CD4-positive, alpha-beta T cell treated with Interleukin-17A for 4 hours (primary cell): ENCODE measurements at places on chromosomes 2 and 18.

DNA sequence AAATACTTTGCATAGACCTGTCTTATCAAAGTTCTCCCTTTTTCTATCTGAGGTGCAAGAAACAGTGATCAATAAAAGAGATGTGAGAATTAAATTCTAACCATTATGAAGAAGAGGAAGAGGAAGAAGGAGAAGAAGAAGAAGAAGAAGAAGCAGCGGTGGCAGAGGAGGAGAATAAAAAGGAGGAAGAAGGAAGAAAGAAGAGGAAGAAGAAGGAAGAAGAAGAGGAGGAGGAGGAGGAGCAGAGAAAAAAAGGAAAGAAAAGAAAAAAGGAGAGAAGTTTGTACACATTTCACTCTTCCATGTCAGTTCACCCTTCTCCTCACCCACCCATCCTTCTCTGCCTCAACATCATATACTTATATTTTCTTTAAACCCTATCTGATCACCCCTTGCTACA, 68.4 kb downstream of the METTL4 start:
- no peak for DNase-seq

DNA sequence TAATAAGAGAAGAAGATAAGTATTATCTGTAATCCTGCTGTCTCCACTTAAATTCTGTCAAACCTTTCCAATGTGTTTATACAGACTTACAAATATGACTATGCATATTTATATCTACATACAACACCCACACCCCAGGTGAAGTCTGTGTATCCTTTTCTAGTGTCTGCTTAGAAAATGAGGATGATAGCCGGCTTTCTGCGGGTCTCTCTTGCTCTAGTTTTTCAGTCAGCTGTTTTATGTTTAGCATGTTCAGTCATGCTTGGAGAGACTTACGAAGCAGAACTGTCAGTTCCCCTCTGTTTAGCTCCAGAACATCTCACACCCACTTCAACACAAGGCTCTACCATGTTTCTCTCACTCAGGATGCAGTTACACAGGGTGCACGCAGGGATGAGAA, 137.3 kb upstream of the NFATC1 start:
- DNase-seq = no peak

DNA sequence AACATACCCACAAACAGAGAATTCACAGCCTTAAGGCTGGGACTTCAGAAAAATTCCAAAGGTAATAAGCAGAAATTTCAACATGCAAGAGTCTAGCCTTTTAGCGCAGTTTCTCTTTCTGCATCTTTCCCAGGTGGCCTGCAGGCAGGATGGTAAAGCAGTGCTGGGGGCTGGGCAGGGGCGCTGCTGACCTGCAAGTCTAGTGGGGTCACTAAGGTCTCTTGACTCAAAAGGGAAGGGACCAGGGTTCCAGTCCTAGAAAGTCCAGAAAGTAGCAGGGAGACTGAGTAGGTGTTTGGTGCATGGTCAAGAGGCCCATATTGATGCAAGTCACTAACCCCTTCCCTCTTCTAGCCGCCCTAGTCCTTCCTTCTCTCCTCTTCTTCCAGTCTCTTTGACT, 169.2 kb downstream of the TGIF1 start:
- DNase-seq = no peak

- DNase-seq = no peak
Observed at GRCh38 chr2:20473128-20473527, 26.3 kb downstream of the RHOB start.

- DNase-seq = no peak
Observed at GRCh38 chr2:88659538-88659915, 31.9 kb upstream of the RPIA start.

DNA sequence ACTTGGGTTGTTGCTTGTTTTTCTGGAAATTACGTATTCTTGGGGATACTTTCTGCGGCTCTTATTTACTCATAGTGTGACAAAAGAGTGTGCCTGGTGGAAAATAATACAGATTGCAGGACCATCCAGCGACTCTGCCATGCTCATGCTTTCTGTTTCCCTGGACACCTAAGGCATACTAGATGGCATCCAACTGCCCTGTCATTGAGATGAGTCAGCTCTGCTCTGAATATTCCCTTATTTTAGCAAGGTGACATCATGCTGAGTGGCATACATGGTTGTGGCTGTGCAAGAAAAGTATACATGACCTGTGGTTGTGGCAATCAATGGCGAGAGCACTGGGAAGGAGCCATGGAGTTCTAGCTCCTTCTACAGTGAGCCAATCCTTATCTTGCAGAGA, 471.0 kb downstream of the TMEM182 start:
- no peak for DNase-seq
